ENCODE measurements at places on chromosomes 13 and 19.

- DNase-seq = peak; percentile 48
These were observed at the start of gene SMAD9 for GRCh38 chr13:36919833-36920615. Gene SMAD9, minus strand, starts transcription at chr13:36920238. Its CDS starts 40,549 bp downstream, at chr13:36879689.

- no peak for DNase-seq
These were observed 465.7 kb downstream of the SLITRK6 start for GRCh38 chr13:85333506-85334020.

DNA sequence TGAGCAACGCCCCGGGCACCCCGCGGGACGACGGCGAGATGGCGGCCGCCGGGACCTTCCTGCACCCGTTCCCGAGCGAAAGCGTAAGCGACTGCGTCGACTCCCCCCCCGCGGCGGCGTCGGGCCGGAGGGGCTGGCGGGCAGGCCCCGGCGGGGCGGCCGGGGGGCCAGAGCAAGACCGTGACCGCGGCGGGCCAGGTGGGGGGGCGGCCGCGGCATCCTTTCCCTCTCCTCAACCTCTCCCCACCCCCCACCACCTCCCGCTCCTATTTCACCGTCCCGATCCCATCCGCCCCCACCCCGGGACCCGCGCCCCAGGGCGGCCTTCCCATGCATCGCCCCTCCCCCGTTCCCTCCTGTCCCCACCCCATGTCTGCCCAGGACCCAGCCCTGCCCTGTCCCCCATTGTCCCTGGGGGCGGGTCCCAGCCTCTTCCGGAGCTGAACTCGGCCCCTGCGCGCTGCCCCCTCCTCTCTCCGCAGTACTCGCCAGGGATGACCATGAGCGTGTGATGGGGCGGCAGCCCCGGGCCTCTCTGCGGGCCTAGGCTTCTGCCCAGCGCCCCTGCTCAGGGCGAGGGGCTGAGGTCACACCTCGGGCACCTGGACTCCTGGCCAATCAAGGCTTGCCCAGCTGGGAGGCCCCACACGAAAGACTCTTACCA lies 4.1 kb downstream of the ISYNA1 start:
- no peak for DNase-seq

DNA sequence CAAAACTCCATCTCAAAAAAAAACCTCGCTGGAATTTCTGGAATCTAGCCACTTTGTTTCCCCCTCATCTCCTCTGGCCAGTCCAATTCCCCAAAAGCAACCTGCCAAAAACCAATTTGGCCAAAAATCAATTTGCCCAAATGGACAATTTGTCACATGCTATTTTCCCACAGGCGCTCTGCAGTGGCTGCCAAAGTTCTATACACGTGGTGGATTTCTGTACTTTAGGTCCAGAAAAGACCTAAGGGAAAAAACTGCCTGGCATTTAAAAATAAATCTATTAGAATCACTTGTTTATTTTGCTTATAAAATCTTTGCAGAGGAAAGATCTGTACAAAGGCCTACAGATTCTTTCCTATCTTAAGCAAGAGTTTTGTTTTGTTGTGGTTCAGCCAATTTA lies 79.4 kb downstream of the MAP4K1 start:
- DNase-seq = no peak

DNA sequence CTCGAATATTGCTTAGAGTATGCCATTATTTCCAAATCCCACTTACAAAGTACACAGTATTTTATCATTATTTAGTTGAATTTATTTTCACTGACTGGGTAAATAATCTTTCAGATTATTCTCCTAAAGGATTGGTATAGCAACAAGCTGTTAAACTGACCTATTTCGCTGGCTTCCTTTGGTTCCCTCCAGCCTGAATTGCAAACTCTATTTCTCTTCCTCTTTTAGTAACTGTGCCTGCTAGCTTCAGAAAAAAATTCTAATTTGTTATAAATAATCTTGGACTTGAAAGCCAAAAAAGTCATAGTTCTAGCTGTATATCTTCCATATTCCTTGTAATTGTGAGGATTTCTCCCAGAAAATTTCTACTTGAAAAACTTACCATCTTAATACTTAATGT lies 15.0 kb upstream of the CCNA1 start:
- no peak for DNase-seq

- no peak for DNase-seq
These were observed 32.6 kb downstream of the VWA8 start for GRCh38 chr13:41928323-41928722.

DNA sequence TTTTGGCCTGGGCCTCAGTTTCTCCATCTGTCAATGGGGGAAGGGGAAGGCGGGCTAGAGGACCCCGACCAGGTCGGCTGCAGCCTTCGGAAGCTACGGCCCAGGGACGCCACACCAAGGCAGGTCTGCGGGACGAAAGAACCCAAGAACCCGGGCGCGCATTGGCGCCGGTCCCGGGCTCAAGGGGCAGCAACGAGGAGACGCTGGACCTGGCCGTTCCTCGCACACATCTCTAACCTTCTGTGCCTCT lies 739 bp upstream of the ILF3 start:
- no peak for DNase-seq

GRCh38 chr19:328025-328505 lies 16.5 kb downstream of the MIER2 start:
- DNase-seq = no peak

DNA sequence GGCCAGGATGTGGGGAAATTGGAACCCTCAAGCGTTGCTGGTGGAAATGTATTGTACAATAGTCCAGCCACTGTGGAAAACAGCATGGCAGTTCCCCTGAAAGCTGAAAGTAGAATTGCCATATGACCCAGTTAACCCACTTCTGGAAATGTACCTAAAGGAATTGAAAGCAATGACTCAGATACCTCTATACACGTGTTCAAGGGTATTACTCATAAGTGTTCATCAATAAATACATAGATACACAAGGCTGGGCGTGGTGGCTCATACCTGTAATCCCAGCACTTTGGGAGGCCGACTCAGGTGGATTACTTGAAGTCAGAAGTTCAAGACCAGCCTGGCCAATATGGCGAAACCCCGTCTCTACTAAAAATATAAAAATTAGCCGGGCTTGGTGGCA lies 71.9 kb upstream of the IRS2 start:
- DNase-seq = no peak

GRCh38 chr13:21902709-21903098 lies 231.8 kb downstream of the FGF9 start:
- DNase-seq = no peak

DNA sequence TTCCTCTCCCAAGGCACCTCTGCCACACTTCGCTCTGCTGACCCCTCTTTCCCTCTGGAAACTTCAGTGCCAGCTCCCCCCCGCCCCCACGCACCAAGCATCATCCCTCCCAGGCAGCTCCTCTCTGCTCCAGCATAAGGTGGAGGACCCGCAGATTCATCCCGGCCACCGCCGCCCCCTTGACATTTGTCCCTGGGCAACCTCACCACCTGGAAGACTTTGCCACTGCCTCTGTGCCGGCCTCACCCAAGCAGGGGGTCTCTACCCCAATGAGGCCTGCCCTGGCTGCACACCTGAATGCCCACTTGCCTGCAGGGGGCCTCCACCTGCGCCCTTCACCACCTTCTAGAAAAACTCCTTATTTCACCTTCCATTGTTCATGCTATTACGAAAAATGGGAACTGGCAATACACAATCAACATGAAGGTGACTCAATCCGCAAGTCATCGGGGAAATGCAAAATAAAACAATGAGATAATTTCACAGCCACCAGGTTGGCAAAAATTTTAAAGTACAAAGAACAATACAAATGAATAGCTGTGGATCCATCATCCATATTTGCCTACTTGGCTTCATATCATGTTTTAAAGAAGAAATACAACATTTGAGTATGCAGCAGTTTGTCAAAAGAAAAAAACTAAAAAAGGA lies 21.9 kb downstream of the CCNE1 start:
- DNase-seq = no peak

DNA sequence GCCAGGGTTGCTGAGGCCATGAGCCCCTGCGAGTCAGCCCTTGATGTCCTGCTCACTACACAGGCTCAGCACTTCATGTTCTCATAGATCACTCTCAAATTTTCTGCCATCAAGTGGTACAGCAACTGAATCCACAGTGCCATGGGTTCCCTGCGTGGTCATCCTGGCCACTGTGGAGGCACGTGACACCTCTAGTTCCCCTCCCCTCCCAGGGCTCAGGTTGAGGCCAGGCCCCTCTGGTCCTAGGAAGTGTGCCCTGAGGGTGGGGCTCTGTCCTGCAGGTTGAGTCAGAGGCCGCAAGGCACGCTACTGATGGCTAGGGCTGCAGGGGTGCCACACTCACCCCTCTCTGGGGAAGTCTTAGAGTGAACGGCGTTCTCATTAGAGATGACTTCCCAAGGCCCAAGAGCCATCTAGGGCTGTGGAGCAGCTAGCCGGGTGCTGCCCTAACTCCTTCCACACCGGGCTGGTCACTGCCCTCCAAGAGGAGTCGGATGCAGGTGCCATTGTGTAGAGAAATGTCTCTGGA lies 39.8 kb upstream of the TPM4 start:
- DNase-seq = no peak

DNA sequence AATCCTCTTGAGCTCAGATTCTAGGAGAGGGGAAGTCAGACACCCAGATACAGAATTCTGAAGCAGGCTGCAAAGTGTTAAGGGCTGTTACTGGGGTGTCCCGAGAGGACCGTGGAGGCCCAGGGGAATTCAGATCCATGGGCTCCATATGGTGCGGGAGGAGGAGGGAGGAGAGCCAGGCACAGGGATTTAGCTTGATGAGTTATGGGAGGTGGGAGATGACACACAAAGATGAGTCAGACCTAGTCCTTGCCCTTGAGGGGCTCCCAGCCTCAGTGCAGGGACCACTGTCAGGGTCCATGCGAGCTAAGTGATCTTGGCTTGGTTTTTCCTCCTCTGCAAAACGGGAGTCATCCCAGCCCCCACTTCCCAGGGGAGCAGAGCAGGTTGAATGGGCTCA lies 14.4 kb upstream of the GIPR start:
- DNase-seq = no peak

GRCh38 chr19:662207-662961 lies 630 bp downstream of the RNF126 start:
- DNase-seq = no peak

- no peak for DNase-seq
These were observed 2.7 kb downstream of the SIX5 start for GRCh38 chr19:45766296-45766868.

- DNase-seq = no peak
These were observed 1.3 kb downstream of the BICRA start for GRCh38 chr19:47609906-47610894.

- no peak for DNase-seq
These were observed 245.4 kb upstream of the SPRY2 start for GRCh38 chr13:80586356-80586755.

DNA sequence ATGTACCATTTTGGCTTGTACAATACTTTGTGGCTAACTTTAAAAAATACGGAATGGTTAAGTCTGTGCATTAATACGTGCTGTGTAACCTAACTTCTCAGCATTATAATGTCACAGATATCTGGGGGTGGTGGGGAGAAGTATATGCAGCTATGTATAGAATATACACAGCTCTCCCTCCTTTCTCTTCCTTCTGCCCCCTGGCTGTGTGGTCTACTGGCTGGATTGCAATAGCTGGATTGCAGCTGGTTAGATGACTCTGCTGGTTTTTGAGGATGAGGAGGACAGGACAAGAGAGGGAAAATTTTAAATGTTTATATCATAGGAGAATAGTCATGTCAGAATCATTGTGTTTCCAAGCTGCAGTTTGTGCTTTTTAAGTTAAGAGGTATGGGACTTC lies 9.7 kb downstream of the RNASEH2B start:
- DNase-seq = no peak

- DNase-seq = peak; percentile 27
These were observed 25.1 kb upstream of the KCTD15 start for GRCh38 chr19:33771384-33772101.

DNA sequence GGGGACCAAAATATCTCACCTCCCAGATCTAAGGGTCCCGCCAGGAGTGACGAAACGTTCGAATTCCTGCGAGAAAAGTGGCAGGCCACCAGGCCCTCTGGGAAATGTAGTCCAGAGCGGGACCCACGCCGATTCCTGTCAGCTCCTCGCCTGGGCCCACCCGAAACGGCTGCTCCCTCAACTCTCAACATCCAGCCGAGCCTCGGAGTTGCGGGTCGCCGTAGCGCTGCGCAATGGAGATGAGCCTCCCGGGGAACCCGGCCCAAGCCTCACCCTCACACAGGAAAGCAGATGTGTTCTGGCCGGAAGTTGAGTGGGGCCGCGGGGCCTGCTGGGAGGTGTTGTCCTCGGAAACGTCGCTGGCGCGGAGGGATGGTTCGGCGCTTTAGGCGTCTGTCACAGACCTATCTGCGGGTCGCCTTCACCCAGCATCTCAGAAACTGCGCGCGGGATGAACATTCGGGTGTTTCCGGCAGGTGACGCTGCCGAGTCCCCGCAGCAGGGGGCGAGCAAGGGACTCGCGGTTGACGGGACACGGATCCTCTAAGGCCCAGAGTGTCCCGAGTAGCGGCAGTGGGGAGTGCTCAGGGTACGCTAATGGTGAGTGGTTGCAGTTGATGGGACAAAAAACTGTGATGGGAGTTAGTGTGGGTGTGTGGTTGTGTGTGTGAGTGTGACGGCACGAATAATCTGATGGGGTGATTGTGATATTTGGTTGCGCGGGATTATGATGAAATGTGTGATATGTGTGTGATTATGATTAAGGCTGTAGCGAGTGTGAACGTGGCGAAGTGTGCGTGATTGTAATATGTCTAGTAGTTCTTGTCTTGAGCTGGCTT lies at the start of the genes ZNF568 and ZNF829:
ZNF568 (plus strand) TSS at position 341 of the 839 bp plus-strand sequence. CDS start 6,439 bp downstream, outside the sequence.
ZNF829 (minus strand) TSS at position 300 of the 839 bp plus-strand sequence. CDS start 1,124 bp downstream, outside the sequence.
- DNase-seq = peak; percentile 81

DNA sequence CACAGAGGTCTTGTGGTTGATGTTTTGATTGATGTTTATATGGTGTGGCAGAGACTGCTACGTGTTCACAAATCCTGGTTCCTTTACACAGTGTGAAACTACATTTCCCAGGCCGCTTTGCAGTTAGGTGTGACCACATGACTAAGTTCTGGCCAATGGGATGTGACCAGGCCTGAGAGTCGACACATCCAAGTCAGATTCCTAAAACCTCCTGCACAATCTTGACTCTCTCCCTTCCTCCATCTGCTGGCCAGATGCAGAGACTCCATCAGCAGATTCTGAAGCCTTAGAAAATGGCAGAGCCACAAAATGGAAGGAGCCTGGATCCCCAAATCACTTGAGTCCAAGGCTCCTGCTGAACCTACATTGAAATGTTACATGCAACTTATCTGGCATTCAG lies 12.6 kb downstream of the CD37 start:
- no peak for DNase-seq

Data from DMS79 (cell line).